Effector memory CD4-positive, alpha-beta T cell (primary cell): ENCODE measurements at places on chromosomes 1 and 21.

DNA sequence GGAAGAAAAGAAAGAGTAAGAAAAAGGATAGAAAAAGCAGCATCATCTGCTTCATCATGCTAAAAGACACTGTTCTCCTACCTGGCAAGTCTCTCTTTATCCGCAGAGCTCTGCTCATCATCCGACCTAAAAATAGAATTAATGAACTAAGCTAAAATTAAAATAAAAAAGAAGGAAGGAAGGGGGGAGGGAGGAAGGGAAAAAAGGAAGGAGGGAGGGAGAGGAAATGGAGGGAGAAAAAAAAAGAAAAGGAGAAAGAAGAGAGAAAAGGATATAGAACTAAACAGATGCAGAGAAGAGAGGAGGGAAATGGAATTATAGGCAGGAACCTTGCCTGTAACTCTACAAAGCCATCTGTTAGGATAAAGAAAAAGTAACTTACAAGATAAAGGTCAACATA is 34.1 kb downstream of the ARNT start:
- no peak for DNase-seq

DNA sequence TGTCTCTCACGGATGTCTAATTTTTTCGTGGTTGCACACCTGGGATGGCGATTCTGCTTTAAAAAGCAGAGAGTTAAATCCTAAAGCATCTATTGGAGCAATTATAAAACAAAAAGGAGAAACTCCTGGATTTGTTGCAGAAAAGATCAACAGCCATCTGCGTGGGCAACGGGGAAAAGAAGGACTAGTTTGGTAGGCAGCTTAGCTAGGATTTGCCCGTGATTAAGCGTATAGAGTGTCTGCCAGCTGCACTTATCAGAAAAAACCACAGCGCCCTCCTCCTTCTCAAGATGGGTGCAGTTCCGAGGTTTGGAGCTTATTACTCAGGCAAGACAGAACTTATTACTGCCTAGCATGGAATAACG is 526 bp upstream of the SLC25A24 start:
- DNase-seq = peak; percentile 2

DNA sequence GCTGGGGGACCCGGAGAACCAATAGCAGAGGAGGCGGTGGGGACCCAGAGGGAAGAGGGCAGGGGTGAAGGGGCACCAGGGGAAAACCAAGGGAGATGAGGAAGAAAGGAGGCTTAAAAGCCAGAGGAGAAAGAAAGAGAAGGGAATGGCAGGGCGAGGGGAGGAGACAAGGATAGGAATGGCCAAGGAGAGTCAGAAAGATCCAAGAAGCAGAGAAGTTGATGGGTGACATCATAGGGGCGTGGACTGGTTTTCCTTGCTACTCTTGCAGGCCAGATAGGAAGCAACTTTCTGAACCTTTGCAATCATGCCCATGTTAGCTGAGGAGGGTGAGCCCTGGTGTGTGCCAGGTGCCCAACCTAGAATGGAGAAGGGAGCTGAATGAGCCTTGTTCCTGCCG is 5.4 kb downstream of the NPR1 start:
- no peak for DNase-seq

DNA sequence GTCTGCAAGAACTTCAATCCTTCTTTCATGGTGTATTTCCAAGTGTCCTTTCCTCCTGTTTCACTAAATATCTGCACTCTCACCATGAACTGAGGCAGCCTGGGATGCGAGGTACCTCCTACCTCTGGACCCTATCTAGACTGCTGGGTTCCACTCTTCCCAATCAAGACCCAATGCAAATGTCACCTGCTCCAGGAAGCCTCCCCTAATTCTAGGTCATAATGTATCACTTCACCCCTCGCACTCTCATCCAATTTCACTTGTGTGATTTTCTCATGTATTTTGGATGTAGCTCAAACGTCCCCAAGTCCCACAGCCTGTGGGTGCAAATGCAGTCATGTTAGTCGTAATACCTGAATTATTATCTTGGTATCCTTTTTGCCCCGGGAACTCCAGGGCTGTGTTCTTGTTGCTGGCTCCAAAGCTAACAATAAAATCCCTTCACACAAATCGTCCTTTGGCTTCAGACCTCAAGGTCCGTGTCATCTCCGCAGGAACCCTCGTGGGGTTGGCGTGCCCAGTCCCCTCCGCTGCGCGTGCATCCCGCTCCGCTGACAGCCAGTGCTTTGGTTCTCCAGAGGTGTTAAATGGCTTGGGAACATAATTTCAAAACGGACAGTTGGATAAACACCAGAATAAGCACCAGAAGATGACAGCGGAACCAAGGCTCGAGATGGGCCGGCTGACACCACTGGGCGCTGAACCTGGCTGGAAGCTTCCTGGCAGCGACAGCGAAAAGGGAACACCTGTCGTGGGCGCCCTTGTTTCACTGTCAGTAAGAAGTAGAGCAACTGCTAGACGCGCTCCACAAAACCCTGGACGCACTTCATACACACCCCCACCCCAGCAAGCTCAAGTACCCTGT is 1.0 kb upstream of the BACH1 start:
- no peak for DNase-seq

DNA sequence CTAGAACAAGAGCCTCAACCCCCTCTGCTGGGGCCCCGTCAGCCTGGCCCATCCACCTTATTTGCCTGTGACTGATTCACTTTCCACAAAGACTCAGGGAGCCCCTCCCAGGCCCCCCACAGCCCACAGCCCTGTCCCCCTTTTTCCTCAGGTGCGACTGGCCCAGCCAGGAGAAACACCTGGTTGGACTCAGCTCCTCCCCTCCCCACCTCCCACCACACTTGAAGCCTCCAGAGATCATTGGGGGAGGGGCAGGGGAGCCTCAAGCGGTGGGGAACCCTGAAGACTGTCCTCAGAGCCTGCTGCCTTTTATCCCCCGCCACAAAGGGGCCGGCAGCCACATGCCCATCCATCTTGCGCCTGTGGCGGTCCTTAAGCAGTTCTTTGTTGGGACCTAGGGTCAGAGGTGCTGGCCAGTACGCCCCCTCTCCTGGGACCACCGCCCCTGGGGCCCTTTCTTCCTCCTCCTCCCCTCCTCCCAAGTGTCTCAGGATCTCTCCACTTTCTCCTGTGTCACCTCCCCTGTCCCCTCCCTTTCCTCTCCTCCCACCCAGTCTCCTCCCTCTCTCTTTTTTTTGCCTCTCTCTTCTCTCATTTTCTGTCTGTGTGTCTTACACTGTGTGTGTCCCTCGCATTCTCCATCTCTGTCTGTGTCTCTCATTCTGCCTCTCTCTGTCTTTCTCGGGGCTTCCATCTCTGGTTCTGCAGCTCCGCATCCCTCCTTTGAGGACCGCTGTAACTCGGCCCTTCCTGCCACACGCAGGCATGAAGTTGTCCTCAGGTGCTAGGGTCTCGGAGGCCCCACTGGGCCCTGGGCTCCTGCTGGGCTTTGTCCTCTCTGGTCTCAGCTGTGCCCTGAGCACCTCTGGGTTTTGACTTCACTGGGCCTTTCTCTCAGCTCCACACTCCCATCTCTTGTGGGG is 12.2 kb downstream of the CRABP2 start:
- no peak for DNase-seq

- no peak for DNase-seq
Measured at GRCh38 chr1:61285371-61285885, 203.1 kb downstream of the NFIA start.

DNA sequence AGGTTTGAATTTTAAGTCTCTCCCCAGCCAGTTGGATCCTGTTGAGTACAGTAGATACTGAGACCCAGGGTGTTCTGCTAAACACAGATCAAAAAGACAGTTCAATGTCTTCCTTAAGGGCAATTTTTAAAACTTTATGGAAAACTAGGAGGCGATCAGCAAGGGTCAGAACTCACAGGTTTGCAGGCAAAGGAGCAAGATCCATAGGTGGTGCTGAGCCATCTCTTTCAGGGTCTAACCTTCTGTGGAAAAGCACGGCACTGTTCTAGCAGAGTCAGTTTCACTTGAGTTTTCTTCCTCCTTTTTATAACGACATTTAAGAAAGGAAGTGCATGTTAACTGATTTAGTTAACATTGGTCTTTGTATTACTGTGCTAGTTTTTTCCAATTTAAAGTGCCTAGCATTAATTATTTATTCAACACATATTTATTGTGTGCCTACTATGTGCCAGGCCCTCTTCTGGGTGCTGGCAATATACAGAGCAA is at the start of gene CD84:
CD84 (minus strand) TSS at position 281 of the 486 bp plus-strand sequence; CDS start at position 222, 59 bp downstream.
- DNase-seq = no peak

DNA sequence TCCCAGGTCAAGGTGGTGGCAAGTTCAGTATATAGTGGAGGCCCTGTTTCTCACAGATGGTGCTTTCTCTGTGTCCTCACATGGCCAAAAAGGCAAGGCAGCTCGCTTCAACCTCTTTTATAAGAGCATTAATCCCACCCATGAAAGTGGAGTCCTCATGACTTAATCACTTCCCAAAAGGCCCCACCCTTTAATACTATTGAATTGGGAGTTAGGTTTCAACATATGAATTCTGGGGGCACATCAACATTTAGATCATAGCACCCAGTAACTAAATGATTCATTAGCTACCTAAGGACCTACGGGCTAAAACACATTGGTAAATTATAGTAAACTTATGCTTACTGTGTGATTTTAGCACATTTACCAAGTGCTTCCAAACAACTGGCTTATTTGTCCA is 317.9 kb downstream of the LTN1 start:
- no peak for DNase-seq

DNA sequence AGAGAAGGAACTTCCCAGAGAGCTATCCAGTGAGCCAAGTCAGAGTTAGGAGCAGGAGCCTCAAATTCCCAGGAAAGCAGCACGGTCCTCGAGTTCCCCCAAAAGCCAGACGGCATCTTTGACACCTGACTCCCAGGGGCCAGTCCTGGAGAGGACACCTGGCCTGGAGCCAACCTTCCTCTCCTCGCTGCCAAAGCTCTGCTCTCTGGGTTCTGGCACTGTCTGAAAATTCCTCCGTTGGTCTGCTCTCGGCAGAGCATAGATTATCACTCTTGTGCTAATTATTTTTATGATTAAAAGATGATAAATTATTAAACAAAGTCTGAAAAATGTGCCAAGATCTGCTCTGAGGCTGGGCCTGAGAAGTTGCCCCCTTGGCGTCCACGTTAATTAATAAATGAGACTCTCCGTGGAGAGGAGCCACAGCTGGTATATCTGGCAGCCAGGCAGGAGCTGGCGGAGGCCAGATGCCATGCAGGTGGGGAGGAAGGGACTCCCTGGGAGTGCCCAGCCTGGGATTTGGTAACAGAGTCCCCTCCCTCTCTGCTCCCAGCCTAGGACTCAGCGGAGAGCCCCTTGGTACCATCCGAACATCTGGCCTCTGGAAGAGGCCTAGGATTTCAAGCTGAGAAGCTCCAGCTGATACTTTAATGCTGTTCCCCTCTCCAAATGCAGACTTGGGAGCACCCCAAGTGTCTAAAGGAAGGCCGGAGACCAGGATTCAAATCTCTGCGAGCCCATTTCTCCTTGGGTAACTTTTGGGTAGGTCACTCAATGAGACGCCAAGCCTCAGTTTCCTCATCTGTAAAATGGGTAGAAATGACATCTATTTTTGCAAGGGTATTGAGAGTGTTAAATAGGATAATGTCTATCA is 163.7 kb upstream of the POU3F1 start:
- DNase-seq = no peak

- DNase-seq = no peak
Measured at GRCh38 chr1:2633936-2634491, 1.2 kb upstream of the MMEL1 start.

GRCh38 chr1:153771261-153771660 is 3.9 kb upstream of the SLC27A3 start:
- no peak for DNase-seq

GRCh38 chr21:44732263-44732662 is 20.9 kb upstream of the TSPEAR start:
- no peak for DNase-seq

- DNase-seq = no peak
Measured at GRCh38 chr1:154154534-154155191, at the start of gene NUP210L. TSS of gene NUP210L (minus strand) at chr1:154155073.

GRCh38 chr1:182331387-182331786 is 60.2 kb downstream of the GLUL start:
- no peak for DNase-seq

- DNase-seq = no peak
Measured at GRCh38 chr1:74748960-74749359, 16.0 kb downstream of the TYW3 start.

GRCh38 chr1:67393737-67394136 is 36.5 kb downstream of the SERBP1 start:
- no peak for DNase-seq
